ENCODE measurements at places on chromosomes 1 and 21.
A peak's percentile ranks its signal among the peaks of the same experiment; 100 is the strongest.

DNA sequence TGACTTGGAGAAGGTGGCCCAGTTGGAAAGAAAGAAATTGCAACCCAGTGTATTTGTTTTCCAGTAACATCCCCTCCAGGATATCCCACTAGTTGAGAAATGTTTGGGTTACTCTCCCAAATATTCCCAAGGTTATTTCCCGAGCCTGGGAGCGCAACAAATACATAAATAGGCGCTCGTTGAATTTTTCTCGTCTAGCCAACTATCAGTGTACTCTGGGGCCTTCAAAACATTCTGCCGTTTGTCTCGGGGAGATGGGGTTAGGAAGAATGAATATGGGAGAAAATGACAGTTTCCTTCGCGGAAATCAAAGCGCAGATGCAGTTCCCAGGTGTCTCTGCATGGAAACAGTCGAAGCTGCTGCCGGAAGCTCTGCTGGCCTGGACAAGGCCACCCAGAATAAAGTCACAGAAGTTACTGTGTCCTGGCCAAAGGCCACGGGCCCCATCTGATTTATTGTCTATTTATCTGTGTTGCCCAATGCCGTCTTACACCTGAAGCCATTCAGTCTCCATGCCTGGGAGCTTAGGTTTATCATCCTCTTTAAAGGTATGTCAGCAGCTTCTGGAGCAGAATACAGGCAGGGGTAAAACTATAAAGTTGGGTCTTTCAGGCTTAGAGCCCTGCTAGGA, 1.0 kb downstream of the C1orf115 start:
- DNase-seq, result peak; percentile 36

GRCh38 chr1:30111431-30111830, 612.0 kb downstream of the MATN1 start:
- peak; percentile 75 for DNase-seq

- no peak for DNase-seq
Observed at GRCh38 chr1:154865442-154866256, 4.4 kb downstream of the KCNN3 start.

DNA sequence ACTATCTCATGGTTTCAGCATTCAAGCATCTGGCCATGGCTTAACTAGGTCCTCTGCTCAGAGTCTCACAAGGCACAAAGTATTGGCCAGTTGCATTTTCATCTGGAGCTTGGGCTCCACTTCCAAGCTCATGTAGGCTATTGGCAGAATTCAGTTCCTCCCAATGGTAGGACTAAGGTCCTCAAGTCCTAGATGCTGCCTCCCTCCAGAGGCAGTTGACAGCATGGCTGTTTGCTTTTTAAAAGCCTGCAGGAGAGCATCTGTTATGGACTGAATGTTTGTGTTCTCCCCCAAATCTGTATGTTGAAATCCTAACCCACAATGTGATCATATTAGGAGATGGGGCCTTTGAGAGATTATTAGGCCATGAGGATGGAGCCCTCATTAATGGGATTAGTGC, 38.0 kb upstream of the HLX start:
- DNase-seq, result no peak

All from DMS79 treated with DMSO at 0.1 percent for 48 hours (cell line).